ENCODE measurements at places on chromosomes 11 and 22.

- DNase-seq: no peak
These were observed 5.4 kb upstream of the C11orf86 start for GRCh38 chr11:66969584-66970225.

GRCh38 chr22:17087498-17088131, 2.8 kb downstream of the IL17RA start:
- peak; percentile 64 for DNase-seq

- DNase-seq: no peak
These were observed 1491.7 kb upstream of the RAG2 start for GRCh38 chr11:38089726-38090125.

DNA sequence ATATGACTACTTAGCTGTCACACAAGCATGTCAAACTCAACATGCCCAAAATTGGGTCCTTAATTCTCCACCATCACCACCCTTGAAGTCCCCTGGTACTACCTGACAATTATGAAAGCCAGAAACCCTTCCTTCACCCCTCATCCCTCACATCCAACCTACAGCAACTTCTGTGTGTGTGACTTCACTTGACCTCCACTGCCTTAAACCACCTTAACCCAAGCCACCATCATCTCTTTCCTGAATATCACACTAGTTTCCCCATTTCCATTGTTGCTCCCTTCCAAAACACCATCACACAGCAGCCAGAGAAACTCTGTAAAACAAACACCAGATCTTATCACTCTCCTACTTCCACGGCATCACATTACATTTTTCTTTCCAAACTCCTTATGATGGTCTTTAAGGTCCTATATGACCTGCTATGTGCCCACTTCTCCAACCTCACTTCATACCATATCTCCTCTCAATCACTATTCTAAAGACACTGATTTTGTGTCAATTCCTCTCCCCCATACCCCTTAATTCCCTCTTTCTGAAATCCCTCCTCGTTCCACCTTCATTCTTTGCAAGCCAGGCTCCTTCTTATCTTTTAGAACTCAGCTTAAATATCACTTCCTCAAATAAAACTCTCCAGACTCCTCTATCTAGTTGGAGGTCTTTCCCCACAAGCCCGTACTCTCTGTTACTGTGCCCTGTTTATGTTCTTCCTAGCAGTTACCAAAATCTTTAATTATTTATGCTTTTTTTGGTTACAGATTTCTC, 124.9 kb downstream of the RBFOX2 start:
- no peak for DNase-seq

DNA sequence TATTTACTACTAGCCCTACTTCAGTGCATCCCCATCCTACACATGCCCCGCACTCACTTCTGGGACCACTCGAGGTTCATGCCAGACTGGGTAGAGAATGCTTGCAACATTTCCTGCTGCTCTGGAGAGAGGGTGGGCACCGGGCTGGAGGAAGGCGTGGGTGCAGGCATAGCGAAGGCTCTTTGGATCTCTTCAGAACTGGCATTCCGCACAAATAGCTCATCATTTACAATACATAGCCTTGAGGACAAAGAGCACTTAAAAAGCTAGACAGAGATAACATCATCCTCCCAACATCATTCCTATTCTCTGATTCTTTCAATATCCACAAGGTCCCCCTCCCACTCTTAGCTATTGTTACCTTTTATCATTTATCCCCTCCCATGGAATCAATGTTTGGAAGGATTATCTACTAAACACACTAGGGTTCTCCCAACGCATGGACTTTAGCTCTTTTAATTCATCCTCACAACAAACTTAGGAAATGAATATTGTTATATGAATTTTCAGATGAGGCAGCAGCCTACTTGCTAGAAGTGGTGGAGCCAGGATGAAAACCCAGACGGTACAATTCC, 2.5 kb upstream of the TMEM223 start:
- no peak for DNase-seq

DNA sequence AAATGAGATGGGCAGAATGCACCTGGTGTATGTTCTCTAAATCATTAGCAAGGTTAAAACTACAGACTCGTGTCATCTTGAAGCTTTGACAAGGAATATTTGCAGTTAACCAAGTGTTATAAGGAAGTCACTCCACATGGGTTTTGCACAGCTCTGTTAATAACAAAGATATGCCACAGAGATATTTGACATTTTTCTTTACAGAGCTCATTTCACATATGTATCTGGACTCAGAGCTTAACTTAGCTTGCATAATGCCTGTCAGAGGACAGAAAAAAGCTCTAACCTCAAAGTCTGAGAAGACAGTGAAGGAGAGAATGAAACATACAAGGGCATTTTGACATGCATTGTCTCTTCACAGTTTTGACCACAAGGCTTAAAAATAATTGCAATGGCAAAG, 105.5 kb downstream of the C11orf87 start:
- no peak for DNase-seq

GRCh38 chr22:25494774-25495173, 69.7 kb upstream of the GRK3 start:
- DNase-seq: no peak

DNA sequence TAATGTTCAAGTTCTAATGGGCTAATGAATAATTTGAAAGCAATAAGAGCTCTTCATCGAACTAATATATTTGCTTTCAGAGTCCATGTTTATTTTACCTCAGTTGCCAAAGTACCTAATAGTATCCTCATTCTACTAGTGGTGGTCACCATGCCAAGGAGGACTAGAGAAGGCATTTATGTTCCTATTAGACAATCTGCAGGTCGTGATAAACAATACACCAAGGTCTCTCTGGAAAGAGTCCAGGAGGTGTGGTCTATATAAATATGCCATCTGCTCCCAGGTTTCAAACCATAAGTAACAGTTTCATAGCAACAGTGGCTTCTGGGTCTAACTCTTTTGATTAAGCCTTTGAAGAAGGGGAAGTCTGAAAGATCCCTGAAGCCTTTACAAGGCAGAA, 42.9 kb downstream of the ARFGAP3 start:
- DNase-seq: no peak

DNA sequence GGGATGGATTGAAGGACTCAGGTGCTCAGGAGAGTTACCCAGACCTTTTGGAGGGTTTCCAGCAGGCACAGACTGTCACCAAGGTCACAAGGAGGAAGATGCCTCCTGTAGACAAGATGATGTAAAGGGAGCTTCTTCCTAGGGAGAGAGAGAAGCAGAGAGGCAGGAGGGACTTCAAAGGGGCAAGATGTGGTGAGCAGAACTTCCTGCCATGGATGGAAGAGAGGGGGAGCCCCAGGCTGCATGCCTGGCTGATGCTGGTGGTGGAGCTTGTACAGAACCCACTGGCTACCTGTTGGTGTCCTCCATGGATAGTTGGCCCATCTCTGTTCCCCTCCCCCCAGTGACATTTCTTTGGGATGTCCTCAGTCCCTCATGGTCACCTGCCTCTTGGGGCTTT, 4.2 kb downstream of the HEPN1 start:
- DNase-seq: no peak

GRCh38 chr11:62433141-62433903, 14.5 kb downstream of the SCGB1A1 start:
- no peak for DNase-seq

Measured in T-helper 2 cell treated with Interferon-gamma antibody and Interleukin-4, amounts not matched to agents 5 μg/mL and 100 μg/mL, for 36 hours (primary cell).